ENCODE measurements at places on chromosomes 11 and 22.

- no peak for DNase-seq
Measured at GRCh38 chr22:46087816-46088277, 62.5 kb upstream of the PPARA start.

GRCh38 chr11:103358251-103358650 lies 249.0 kb downstream of the DYNC2H1 start:
- DNase-seq = no peak

DNA sequence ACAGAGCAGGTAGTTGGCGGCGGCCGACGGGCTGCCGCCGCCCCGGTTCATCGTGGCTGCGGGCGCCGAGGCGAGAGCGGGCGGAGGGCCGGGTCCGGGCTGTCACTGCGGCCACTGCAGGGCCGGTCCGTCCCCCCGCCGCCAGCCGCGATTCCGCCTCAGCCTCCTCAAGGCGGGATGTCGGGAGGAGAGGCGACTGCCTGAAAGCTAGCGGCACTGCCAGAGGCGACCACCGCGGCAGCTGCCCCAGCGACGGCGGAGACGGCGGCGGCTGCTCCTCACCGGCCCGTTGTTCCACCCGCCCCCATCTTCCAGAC lies 234 bp downstream of the SESN3 start:
- DNase-seq = no peak

DNA sequence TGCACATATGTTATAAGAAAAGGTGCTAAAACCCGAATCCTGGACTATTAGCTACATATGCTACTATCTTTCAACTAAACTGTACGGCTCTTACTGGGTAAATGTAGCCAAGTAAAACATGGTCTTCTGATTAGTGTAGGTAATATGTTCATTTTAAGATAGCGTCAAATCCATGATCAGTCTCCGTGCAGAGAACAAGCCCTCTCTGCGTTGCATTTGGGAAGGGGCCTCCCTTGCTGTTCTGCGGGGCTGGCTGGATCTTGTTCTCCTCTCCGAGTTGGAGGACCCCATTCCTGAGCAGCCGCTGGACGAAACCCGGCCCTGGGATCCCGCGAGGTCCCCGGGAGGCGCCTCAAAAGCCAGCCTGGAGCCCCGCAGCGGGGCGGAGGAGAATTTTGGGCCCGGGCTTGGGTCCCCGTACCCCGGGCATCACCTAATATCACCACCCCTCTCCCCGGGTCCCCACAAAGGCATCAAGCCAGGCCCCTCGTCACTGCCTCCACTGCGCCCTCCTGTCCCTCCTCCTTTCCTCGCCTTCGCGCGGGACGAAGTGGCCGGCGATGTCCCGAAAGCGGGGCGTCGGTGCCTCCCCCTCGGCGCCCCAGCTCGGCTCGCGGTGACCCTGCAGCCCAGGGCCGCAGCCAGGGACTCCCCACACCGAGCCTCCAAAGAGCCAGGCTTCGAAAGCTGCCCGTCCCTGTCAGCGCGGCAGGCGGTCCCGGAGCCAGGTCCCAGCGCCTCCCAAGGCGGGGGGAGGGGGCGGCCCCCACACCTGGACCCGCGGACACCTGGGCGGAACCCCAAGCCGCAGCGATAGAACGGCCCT lies 54.5 kb upstream of the FBXO3 start:
- DNase-seq = no peak

DNA sequence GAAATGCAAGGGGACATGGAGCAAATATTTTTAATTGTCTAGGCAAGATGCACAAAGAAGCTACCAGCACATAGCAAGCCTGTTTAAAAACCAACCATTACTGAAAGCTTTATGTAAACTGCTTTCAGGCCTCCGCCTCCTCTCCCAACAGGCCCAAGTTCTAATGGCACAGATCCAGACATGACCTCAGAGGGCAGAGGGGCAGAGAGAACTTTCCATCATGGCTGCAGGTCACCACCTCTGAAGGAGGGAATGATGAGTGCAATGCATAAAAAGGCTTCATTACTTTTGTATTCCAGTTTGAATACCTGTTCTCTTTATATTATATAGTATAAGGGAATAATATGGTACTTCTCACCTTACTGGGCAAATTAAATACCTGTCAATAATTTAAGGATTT lies 15.2 kb downstream of the DDX17 start:
- DNase-seq = no peak

DNA sequence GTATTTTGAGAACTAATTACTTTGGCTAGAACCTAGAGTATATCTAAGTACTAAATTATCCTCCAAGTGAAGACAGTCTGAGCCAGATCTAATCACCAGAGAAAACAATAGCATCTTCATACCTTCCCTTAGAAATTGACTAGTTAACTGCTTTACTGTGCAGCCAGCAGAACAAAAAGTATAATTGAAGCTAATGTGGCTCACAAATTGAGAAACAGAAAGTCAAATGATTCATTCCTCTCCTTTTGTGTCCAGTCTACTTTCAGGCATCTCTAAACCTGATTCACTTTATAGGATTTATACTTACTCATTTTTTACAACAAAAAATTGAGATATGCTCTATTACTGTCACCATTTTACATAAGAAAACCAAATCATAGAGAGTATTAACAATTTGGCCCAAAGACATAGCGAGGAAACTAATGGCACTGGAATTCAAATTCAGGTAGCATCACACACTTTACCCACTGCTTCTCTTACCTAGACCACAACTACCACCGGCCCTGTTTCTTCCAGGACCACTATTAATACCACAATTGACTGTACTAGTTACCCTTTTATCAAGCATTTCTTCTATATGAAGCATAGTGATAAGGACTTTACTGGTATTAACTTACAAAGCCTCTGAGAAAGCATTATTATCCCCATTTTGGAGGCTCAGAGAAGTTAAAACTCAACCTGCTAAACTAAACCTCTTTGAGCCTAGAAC lies 1402.6 kb upstream of the TENM4 start:
- DNase-seq = no peak

- no peak for DNase-seq
Measured at GRCh38 chr22:18005201-18005926, 19.0 kb downstream of the MICAL3 start.

DNA sequence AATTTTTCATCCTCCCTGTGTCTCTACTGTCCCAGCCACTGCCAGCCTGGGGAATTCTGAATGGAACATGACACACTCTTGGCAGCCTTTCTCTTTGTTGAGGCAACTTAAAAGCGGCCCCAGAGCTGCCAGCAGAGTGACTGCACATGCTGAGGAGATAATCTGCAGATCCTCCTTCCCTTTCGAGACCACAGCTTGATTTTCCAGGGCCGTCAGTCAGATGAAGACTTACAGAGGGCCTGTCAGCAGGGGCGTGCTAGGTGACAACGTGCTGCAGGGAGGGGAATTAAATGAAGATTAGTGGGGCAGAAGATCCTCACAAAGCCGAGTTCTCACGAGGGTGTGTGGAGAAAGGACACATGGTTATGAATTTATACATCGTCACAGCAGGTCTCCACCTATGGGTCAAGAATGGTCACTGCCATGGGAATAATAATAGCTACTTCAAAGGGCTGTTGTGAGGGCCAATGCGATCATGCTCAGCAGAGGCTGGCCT lies 193.5 kb upstream of the PITPNB start:
- DNase-seq = no peak

DNA sequence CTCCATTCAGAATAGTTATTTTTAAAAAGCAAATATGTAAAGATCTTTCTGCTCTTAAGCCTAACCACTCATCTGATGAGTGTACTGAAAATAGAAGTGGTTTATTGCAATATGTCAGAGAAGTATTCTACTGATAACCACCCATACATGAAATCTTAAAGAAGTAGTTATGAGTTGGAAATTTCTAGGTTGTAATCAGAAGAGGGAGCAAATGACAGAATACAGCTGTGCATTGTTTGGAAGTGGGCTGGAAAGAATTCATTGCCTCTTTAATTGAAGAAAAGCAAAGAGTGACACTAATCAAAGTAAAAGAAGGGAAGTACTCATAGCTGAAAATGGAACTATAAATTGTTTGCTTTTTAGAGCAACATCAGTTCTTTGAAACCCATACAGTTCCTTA lies 39.4 kb downstream of the FDX1 start:
- DNase-seq = no peak

GRCh38 chr22:27713461-27713860 lies 88.1 kb downstream of the MN1 start:
- no peak for DNase-seq

GRCh38 chr11:128508770-128509510 lies 78.4 kb downstream of the ETS1 start:
- DNase-seq = no peak

DNA sequence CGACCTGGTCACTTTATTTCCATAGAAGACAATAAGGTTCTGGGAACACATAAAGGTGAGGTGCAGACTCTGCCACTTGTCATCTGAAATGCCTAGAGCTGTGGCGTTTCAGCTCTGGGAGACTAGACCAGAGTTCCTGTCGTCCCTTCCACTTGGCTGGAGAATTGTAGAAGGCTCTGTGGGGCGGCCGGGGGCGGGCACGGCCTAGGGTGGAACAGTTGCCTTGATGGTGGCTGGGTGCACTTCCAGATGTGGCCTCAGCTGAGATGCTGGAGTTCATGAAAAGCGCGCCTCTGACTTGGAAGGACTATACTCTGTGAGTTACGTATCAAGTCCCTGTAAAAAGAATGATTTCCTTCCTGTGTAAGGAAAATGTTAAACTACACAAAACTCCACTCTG lies 16.8 kb downstream of the TRMU start:
- DNase-seq = no peak

- DNase-seq = no peak
Measured at GRCh38 chr22:32947573-32947972, 110.6 kb downstream of the SYN3 start.

DNA sequence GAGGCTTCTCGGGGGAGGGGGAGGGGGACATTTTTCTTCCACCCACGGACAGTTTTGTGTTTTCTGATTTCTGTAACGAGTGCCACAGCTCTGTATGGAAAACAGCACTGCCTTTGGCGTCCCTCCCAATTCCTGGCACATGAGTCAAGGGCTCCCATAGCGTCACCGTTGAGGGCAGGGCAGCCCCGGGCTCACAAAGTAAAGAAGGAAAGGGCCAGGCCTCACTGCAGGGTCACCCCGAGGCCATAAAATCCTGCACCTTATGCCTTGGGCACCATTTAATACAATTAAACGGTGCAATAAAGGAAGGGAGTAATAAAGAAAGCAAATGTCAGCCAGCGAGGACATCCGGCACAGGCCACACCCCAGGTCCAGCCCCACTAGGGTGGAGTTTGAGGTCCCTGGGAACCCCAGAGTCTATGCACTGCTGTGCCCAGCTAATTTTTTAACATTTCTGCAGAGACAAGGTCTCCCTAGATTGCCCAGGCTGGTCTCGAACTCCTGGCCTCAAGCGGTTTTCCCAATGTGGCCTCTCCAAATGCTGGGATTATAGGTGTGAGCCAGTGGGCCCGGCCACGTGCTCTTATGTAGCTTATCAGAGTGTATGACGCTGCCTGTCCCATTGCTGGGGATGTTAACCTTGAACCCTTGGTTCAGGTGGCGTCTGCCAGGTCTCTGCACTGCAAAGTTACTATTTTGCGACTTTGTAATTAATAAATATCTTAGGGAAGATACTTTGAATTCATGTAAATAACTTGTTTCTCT lies 13.6 kb upstream of the MUC2 start:
- peak; percentile 36 for DNase-seq

GRCh38 chr11:46222490-46223251 lies 54.8 kb upstream of the CREB3L1 start:
- no peak for DNase-seq

GRCh38 chr11:10457901-10458300 lies 2.8 kb downstream of the AMPD3 start:
- no peak for DNase-seq

DNA sequence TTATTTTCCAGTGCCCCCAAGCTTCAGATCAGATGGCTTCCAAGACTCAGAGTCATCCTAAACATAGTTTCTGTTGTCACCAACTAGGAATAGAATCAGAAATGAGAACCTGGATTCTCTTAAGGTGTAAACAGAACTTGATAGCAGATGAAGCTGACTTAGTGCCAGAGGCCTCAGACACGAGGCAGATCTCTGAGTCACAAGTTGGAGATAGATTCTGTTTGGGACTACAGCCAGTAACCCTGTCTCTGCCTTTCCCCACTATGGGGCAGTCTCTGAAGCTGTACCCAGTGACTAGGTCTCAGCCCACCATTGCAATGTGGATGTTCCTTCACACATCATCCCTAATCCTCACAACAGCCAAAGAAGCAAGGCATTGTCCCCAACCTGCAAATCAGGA lies 25.4 kb downstream of the NEU3 start:
- no peak for DNase-seq

GRCh38 chr11:8988329-8989234 lies 15.2 kb downstream of the NRIP3 start:
- no peak for DNase-seq

DNA sequence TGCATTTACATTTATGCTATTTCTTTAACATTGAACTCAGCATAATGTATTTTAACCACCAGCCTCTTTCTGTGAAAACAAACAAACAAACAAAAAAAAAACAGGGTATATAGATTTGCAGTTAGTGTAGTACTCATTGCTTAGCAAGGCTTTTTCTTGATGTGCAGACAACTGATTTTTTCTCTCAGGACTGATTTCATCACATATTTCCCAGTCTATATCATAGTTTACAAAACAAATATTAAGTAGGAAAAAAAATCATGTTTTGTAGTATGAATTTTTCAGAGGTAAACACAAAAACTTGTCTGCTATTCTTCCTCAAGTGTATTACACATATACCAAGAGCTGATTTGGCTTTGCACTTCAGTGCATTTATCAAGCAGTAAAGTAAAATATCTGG lies 123.0 kb downstream of the PDE3B start:
- DNase-seq = no peak

DNA sequence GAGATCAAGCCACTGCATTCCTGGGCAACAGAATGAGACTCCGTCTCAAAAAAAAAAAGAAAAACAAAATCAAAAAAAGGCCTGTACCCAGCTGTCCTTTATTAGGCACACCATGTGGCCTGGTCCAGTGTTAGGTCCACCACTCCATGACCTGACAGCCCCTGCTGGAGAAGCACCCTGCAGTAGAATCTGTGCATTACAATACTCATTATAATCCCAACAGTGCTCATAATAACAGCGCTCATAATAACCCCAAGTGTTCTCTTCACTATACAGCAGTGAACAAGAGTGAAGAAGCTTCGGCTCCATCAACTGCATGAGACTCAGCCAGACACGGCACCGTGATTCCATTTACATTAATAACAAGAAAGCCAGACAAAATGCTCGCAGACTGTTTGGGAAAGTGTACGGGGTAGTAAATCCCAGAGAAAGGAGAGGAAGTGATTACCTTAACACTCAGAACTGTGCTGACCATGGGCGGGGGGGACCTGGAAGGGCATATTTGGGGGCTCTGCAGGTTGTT lies 8.9 kb upstream of the EHD1 start:
- DNase-seq = no peak

- DNase-seq = no peak
Measured at GRCh38 chr11:80815752-80816453, 1375.1 kb upstream of the TENM4 start.

DNA sequence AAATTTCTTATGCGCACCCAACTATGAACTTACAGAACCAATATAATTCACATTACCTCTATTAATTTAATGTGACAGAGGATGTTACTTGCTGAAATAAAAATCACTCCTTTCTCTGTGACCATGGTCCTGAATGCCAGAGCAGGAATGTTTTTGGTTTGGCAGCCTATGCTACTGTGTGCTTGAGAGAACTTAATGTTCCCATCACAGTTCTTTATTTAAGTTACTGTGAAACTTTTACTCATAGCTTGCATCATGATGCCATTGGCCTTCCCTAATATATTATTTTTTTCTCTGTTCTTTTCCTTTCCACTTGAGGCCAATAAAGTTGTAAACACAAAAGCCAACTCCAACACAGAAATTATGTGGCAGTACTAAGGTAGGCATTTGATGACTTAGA lies 142.2 kb downstream of the FAM76B start:
- no peak for DNase-seq
